Activated CD8-positive, alpha-beta memory T cell treated with anti-CD3 and anti-CD28 coated beads for 4 hours (primary cell): ENCODE measurements at places on chromosomes 12 and 14.
A peak's percentile ranks its signal among the peaks of the same experiment; 100 is the strongest.

DNA sequence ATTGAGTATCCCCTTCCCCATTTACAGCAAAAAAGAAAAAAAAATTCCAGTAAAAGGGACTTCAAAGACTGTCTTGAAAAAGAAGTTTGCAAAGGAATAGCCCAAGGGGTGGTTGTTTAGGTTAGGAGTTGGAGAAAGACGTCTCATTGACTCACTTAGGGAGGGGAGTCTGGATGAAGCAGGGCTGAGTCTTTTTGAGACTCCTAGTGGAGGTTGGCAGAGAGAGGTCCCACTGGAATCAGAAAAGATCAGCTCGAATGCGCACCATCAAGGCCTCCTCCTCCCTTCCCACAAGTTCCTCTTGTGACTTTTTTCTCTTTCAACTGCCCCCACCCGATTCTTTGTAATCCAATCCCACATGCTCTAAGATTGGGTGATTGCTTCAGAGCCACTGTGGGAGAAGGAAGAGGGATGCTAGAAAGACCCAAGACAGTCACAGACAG lies 1.9 kb downstream of the ARHGEF40 start:
- DNase-seq = no peak

GRCh38 chr12:53977596-53978445 lies 3.1 kb upstream of the HOTAIR start:
- DNase-seq = no peak

- no peak for DNase-seq
Observed at GRCh38 chr12:2018391-2018790, 14.1 kb upstream of the DCP1B start.

DNA sequence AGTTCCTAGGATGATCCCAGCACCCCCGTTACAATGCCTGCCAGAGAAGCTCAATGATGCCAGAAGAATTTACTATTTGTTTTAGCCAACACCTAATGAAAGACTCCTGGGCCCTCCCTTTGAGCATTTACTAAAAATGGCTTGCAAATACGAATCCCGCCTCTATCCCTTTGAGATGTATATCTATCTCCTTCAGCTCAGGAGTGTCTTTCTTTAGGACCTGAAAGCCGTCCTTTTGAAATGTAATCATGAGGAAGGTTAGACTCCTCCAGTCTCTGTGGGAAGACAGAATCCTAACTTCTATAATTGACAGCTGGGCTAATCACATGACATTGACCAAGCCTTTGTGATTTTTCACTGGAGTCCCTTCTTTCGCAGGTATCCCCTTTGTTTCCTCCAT lies 19.2 kb upstream of the DYNC1H1 start:
- no peak for DNase-seq

DNA sequence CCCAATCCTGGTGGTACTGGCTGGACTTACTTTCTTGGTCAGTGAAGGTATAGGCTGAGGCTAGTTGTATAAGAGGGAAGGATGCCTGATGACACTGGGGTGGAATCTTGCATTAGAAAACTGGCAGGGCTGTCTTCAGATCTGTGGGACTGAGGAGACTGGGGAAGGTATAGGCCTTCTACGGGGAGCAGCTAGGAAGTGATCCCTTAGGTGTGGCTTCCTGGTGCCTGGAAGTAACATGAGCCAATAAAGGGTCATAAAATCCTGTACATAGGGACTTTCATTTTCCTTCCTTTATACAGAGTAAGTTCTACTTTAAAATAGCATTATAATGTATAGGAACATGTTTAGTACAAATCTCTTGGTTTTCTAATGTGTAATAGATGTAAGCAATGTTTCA lies 716.8 kb downstream of the LRFN5 start:
- DNase-seq = no peak

DNA sequence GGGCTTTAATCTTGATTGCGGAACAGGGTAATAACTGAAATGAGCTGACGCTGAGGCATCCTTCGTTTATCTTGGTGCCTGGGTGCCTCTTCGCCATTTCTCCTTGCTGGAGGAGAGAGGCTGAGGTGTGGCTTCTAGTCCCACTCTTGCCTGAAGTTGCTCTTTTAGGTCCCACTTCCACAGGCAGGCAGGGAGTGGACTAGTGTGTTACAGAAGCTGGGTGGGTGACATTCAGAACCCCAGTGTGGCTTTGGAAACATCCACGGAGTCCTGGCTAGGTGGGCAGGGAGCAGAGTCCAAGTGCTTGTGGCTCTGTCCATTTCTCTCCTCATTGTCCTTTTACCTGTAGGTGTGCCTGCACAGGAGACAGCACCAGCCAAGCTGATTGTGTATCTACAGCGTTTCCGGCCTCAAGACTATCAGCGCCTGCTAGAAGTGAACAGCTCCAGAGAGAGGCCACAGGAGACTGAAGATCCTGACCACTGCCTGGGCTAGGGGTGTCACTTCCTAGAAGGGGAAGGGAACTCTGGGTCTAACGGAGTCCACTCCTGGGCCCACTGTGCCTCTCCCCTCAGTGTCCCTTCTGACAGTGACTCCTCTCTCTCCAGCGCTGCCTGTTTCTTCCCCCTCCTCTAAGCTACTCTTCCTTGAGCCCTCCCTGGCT lies 2.4 kb downstream of the THTPA start:
- no peak for DNase-seq

DNA sequence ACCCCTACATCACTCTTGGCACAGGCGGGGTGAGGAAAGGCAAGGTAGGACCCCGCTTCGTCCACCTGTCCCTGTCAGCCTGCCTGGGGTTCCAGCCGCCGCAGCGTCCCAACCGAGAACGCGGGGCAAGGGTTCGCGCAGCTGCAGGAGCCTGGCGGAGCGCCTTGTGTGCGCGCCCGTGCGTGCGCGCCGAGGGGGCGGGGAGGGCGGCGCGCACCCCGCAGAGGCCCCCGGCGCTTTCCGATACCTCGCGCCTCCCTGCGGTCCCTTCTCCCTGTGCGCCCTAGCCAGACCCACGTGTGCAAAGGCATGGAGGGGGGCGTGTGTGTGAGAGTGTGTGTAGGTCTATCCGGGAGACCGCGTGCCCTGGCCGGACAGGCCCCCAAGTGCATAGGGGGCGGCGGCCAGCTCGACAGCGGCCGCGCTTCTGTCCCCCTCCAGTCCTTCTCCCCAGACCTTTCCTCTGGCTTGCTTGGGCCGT lies 122.4 kb downstream of the TSPAN9 start:
- DNase-seq = no peak

GRCh38 chr12:97800561-97800960 lies 338.0 kb downstream of the RMST start:
- DNase-seq = no peak

GRCh38 chr12:20798554-20798953 lies 12.0 kb upstream of the SLCO1B3 start:
- DNase-seq = no peak

DNA sequence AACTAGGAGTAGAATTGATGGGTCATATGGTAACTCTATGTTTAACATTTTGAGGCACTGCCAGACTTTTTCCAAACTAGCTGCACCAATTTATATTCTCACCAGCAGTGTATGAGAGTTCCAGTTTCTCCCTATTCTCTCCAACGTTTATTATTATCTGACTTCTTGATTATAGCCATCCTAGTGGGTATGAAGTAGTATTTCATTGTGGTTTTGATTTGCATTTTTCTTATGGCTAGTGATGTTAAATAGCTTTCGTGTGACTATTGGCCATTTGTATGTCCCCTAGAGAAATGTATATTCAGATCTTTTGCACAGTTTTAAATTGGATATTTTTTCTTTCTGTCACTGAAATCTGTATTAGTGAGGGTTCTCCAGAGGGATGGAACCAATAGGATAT lies 37.8 kb downstream of the HELB start:
- no peak for DNase-seq

DNA sequence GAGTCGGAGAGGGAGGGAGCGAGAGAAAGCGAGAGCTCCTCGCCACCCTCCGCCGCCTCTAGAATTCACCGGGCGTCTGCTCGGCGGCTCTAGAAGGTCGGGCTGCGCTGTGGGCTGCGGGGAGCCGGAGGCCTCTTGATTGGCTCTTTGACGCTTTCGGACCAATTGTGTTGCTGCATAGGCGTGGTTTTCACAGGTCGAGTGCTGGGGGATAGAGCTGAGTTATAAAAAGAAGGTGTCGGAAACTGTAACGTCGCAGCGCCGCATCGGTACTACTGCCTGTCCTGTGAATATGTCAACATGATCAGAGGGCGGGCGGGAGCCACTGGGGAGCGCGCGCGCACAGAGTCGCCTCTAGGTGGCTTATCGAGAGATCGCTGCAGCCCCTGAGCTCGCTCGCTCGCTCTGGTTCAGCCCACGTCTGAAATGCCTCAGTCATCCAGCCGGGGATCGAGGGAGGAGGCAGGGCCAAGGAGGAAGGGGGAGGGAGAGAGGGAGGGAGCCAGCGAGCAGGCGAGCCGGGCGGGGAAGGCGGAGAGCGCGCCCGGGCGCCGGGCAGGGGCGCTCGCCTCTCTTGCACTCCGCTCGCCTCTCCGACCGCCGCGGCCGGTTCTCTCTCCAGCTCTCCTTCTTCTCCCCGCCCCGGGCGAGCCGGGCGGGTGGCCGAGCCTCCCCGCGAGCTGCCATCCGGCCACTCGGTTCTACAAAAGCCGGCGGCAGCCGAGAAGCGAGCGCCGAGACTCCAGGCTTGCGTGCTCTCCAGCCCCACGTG lies at the start of gene TBX3:
TSS of gene TBX3 (minus strand) at position 78 of the 772 bp plus-strand sequence. CDS start 975 bp downstream, outside the sequence.
- DNase-seq = no peak

GRCh38 chr14:94689218-94689984 lies 77.2 kb downstream of the SERPINA3 start:
- DNase-seq = no peak

DNA sequence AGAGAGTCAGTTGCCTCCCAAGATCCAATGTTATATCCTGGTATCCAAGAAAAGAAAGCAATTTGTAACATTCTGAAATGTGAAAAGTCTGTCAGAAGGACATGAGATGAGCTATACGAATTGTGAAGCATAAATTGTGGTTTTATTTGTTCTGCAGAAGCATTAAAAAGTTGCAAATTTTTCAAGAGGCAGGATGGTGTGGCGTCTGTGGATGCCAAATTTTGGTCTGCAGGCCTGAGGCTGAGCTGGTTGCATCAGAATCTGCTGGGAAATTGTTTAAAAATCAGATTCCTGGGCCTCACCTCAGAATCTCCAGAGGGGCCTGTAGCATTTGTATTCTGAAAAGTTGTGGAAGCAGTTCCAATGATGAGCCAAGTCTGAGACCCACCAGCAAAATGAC lies 284.7 kb downstream of the NUAK1 start:
- no peak for DNase-seq

GRCh38 chr12:130958557-130959140 lies 4.9 kb downstream of the ADGRD1 start:
- no peak for DNase-seq

DNA sequence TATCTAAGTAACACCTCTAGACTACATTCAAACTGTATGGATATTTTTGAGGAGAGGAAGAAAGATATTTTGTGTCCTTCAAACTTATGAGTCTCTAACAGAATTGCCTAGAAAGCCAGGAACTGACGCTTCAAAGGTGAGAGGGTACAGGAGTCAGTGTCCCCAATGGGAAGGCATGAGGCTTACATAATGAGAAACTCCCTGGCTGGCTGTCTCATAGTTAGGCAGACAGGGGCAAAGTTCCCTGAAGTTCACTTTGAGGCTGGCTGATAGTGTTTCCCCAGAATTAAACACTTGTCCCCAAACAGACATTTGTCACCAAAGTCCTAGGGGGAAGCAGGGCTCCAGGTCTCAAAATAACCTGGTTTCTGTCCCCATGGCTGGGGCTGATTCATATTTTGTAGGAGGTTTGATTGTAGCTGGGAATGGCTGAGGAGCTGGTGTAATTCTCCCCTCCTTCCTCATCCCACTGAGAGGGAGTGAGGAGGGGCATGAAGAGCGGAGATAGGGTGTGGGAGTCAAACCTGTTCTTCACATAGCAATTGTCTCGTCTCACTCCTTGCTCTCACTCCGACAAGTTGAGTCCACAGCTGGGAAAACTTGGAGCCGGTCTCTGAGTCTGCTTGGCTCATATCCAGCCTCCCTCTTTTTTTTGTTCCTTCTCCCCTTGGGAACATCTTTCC lies 56.4 kb upstream of the CISTR start:
- no peak for DNase-seq

DNA sequence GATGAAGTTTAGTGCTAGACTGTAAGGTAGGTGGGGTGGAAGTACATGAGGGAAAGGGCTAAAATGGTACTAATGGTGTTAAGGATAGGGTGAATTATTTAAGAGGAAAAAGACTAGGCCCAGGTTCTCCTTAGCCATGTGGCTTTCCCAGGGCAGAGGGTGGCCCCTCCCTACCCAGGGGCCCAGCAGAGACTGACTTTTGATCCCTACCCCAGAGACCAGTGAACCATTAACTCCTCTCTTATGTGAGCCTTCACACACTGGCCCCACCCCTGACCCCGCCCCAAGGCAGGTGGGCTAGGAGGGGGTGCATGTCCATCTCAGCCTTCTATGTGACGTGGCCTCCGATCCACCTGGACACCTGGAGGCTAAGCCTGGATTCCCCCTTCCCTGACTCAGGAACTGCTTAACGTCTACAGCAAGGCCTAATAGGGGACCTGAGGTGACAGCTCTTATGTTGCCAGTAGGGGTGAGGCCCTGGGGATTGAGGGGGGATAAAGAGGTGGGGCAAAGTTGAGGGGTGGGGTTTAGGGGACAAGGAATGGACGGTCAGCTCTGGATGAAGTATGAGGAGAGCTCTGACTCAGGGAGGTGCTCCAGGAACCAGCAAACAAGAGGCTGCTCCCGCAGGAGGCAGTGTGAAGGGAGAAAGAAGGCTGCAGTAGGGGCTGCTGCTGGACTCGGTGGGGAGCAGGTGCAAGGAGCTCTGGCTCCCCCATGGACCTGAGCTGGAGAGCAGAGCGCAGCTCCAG lies 757 bp downstream of the SLC39A5 start:
- DNase-seq = no peak

- DNase-seq = peak; percentile 25
Observed at GRCh38 chr14:104723651-104724406, at the start of gene ADSS1. TSS of gene ADSS1 (plus strand) at chr14:104724229. CDS start at chr14:104724271, 42 bp downstream.
